Activated CD4-positive, alpha-beta T cell treated with anti-CD3 and anti-CD28 coated beads, Interleukin-2, amount 10 ng/mL, durations not matched to agents 24 days and 14 days (primary cell): ENCODE measurements at places on chromosomes 6 and 20. TPM values are rescaled to one million over a fixed set of nuclear protein-coding genes. Genes with fewer than 3 reads are reported as not detected.

The JPH2 gene
- 0.05 TPM in 1 of 2 replicates, not detected in the other for total RNA-seq

The CLIC5 gene
- 1.1 and 2.0 TPM in 2 replicates for total RNA-seq

The MUCL3 gene
- total RNA-seq = not detected in 2 replicates

The CD24 gene
- 0.49 and 0.64 TPM in 2 replicates for total RNA-seq

The SOX4 gene
- 0.79 and 0.95 TPM in 2 replicates for total RNA-seq

The PMEPA1 gene
- total RNA-seq = 0.66 and 0.82 TPM in 2 replicates

The SNX9 gene
- 33.7 and 34.0 TPM in 2 replicates for total RNA-seq

The PPP1R3D gene
- total RNA-seq = 6.1 and 6.4 TPM in 2 replicates
